D721Med (cell line): ENCODE measurements at places on chromosomes 11 and 22.

- DNase-seq, result no peak
Observed at GRCh38 chr11:115693002-115693401, 188.8 kb upstream of the CADM1 start.

DNA sequence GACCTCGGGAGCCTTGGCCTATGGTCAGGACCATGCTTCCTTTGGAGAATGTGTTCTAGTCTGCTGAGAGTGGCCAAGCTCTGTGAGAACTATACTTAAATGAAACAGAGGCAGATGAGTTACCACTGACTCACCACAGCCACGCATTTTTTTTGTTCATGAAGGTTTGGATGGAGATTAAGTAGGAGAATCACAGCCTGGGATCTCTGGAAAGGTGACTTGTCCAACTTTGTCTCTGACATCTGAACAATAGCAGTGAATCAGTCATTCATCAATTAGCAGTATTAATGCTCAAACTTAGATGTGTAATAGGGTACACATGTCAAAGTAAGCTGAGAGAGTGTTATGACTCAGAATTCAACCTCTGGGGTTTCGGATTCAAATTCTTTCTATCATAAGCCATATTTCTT is 100.7 kb upstream of the ANO3 start:
- no peak for DNase-seq

GRCh38 chr11:67638535-67639437 is 777 bp downstream of the TBX10 start:
- no peak for DNase-seq

DNA sequence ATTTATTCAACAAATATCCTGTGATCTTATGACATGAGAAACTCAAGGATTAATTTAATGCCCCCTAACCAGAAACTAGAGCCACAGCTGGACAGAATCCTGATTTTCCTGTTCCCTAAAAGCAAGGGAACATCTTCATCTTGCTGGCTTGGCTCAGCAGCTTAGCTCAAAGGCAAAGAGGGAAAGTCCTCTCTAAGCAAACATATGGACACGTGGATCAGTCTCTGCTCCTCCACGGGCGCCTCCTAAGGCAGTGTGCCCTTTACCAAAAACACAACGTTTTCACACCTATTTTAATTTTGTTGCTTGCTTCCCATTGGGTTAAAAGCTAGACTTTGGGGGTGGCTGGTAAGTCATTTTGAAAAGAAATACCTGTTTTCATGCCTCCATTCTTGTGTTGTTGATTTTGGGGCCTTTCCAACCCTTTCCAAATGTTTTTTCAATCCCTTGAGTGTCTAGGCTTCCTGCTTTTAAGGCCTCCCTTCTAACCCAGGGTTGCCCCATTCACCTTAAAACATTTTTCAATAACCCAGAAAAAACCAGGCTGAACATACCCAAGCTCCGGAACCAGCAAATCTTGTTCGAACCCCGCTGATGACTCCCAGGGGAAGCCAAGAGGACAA is 15.5 kb downstream of the SLC1A2 start:
- DNase-seq, result no peak

- DNase-seq, result no peak
Observed at GRCh38 chr22:49853981-49854831, 562 bp downstream of the ZBED4 start.

DNA sequence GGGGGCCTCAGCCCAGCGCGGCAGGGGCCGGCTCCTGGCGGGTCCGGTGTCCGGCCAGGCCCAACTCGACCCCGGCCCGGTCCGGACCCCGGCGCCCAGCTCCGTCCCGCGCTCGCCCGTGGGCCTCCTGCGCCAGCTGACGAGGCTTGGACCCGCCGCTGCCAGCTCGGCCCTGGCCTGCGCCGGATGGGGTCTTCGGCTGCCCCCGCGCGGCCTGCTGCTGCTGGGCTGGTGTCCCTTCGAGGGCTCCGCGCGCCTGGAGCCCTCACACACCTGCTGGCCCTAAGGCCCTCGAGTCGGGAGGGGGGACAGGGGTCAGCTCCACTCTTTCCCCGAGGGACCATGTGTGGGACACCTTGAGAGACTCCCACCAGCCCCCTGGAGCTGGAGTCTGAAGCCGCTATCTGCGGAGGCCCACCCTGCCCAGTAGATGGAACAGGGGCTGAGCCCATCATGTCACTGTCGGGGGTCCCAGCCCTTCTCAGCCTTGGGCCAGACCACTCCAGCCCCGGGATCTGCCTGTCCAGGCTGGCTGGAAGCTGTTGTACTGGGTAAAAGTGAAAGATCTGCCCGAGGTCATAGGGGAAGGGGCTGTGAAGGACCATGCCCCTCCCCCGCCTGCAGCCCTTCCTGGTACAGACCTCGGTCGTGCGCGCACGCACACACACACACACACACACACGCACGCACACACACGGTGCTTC is 768 bp upstream of the CDKN1C start:
- DNase-seq, result no peak

GRCh38 chr11:124441519-124441918 is 4.0 kb downstream of the OR8B8 start:
- no peak for DNase-seq

- peak; percentile 78 for DNase-seq
Observed at GRCh38 chr22:17773606-17774205, 563 bp downstream of the BID start.

DNA sequence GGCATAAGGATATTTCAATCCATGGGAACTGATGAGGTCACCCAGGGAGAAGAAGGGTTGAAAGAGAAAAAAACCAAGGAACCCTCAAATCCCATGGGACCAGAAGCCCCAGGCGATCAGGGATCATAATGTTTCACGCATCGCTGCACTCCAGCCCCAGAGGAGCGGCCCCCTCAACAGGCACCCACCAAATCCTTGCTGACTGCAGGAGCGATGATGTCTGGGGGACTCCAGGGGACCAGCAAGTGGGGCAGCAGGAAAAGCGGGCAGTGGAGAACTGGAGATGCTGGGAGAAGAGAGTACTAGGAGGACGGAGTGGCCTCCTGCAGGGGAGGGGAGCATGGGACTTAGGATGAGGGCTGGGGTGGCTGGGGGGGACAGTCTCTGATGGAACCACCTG is 47.7 kb upstream of the LINC01488 start:
- DNase-seq, result no peak

DNA sequence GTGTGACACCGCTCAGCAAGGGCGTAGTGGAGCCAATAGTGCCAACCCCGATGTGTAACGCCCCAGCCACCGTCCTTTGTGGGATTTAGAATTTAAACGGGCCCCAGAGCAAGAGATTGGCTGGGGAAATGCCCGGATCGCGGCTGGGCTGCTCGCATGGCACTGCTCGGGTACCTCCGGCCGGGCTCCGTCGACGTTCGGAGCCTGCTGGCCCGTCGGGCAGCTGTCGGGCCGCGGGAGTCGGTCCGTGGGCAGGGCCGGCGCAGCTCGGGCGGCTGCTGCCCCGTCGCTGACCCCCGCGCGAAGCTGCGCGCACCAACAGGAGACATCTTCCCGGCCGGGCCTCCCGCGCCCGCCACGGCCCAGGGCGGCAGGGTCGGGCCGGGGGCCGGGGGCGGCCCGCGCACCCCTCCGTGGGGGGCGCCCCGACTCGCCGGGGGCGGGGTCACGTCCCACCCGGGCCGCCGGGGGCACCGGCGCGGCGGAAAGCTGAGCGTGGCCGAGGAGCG is 1.3 kb upstream of the KDM2A start:
- DNase-seq, result no peak

GRCh38 chr11:97414801-97415200 is 1025.0 kb downstream of the JRKL start:
- DNase-seq, result no peak

- no peak for DNase-seq
Observed at GRCh38 chr11:35109041-35109440, 29.9 kb upstream of the CD44 start.

DNA sequence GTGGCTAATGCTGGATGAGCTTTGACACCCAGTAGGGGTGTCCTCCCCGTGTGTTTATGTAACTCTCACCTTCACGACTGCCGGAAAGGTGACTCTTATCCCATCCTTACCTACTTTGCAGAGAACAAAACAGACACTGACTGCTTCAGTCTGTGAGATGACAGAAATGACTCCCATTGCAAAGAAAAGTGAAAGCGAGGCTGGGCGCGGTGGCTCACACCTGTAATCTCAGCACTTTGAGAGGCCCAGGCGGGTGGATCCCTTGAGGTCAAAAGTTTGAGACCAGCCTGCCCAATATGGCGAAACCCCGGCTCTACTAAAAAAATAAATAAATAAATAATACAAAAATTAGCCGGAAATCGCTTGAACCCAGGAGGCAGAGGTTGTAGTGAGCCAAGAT is 106.4 kb upstream of the ANO1 start:
- DNase-seq, result no peak

- no peak for DNase-seq
Observed at GRCh38 chr22:17944256-17944655, 80.1 kb downstream of the MICAL3 start.
